Activated naive CD4-positive, alpha-beta T cell treated with anti-CD3 and anti-CD28 coated beads for 36 hours (primary cell): ENCODE measurements at places on chromosomes 2 and 18. TPM values are rescaled to one million over a fixed set of nuclear protein-coding genes. Genes with fewer than 3 reads are reported as not detected.

- DNase-seq: no peak
These were observed 52.0 kb upstream of the CELF4 start for GRCh38 chr18:37617623-37618022.

- DNase-seq: no peak
These were observed 39.7 kb upstream of the PNPT1 start for GRCh38 chr2:55733335-55733734.

DNA sequence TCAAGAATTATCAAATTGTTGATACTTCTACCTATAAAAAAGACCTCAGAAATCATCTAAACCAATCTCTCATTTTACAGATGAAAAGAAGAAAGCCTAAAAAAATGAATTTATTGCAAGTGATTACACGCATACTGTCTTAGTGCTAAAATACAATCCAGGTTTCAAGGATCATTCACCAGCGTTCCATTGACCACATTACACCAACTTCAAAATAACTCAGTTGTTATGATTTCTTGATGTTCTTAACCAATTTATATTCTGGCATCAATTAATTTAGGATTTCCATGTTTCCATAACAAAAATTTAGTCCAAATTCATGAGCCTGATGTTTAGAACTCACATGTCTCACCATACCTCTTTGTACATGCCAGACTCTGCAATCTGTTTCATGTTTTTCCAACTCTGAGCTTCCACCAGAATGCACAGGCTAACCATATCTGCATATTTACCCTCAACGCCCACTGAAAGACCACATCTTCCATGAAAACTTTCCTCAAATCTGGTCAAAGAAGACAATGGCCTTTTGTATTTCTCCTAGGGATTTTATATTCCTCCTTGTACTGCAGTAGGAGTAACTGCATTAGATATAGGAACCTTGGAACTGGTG is 2.1 kb upstream of the INSIG2 start:
- DNase-seq: no peak

- DNase-seq: no peak
These were observed 397 bp downstream of the ZCCHC2 start for GRCh38 chr18:62523255-62523588.

DNA sequence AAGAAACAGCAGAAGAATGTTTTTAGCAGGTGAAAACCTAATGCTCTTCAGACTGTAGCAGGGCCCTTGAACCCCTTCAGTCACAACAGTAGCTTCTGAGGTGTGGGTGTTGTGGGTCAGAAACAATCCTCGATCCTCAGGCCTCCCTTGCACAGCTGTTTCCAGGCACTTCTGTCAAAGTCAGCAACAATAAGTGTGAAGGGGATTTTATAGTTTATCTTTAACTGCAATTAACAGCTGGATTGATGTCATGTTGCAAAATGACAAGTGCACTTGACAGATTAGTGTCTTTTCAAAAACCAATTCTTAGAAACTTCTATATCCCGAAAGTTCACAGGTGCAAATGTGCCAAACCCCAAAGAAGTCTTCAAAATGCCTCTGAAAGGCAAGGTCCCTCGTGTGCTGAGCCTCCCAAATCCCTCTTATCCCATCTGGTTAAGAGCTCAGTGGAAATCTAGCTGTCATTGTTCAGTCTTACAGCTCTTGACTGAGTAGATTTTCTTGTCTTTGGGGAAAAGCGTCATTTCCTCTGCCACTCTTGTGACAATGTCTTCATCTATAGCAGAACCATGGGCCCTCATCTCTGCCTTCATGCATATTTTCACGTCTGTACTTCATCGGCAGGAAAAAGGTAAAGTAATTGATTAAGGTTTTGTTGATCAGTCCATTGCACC is 29.6 kb downstream of the M1AP start:
- DNase-seq: no peak

LYG2 gene
- total RNA-seq: not detected

FHL2 gene
- 1.6 TPM for total RNA-seq
